ENCODE measurements at places on chromosomes 1 and 21.

- DNase-seq: no peak
Observed at GRCh38 chr1:74534241-74534640, 21.8 kb upstream of the LRRC53 start.

DNA sequence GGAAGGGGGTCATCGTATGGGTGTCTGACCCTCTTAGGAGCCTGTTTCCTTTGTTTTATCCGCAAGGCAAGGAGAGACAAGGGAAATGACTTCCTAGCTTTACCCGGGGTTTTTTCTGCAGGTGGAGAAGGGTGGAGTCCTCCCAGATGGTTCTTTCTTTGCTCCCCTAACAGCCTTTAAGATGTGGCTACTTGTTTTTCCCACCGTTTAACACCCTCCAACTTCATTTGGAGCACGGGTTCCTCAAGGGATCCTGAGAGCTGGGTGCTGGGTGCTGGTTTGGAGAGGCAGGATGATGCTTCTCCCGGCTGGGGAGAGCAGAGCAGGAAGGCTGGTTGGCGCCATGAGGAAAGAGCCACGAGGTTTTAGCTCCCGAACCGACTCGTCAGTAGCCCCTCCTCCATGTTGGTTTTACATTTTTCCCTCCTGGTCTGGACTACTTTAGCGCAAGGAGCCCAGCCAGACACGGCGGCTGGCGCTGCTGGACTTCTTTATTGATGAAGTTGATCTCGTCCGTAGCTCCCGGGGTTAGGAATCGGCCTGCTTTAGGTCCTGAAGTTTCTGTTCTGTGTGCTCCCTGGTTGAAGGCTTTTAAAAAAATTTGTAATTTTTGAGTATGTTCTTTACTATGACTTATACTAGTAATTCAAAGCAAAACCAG is 1.4 kb downstream of the UCK2 start:
- DNase-seq: peak; percentile 63

GRCh38 chr1:202880062-202880461 is 8.9 kb downstream of the RABIF start:
- no peak for DNase-seq

DNA sequence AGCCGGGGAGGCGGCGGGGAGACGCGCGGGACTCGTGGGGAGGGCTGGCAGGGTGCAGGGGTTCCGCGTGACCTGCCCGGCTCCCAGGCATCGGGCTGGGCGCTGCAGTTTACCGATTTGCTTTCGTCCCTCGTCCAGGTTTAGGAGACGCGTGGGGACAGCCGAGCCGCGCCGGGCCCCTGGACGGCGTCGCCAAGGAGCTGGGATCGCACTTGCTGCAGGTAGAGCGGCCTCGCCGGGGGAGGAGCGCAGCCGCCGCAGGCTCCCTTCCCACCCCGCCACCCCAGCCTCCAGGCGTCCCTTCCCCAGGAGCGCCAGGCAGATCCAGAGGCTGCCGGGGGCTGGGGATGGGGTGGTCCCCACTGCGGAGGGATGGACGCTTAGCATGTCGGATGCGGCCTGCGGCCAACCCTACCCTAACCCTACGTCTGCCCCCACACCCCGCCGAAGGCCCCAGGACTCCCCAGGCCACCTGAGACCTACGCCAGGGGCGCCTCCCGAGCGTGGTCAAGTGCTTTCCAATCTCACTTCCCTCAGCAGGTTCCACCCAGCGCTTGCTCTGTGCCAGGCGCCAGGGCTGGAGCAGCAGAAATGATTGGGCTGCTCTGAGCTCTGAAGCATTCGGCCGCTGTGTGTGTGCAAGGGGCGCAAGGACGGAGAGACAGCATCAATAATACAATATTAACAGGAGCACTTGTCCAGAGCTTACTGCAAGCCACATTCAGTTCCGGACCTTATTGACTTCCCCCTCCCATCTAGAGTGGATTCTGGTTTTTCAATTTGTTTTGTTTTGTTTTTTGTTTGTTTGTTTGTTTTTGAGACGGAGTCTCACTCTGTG is 10.3 kb downstream of the SIM2 start:
- DNase-seq: no peak

GRCh38 chr1:40183055-40183710 is 22.0 kb downstream of the RLF start:
- DNase-seq: peak; percentile 36

DNA sequence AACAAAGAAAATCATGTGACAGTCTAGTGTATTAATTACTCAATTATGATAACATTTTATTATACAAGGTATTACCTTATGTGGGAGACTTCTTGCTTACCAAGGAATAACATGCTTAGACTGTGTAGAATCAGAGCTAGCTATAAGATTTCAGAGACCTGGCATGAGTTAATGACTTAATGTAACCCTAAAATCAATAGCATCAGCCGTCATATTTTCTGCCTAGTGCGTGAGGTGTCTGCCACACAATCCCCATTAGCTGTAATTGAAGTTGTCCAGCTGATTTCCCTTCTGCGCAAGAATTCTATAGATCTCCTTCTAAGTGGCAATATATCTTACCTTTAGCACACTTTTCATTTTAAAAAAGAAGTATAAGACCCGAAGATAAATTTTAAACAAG is 28.8 kb downstream of the CHODL start:
- no peak for DNase-seq

- DNase-seq: no peak
Observed at GRCh38 chr1:37021502-37021901, 12.8 kb downstream of the GRIK3 start.

DNA sequence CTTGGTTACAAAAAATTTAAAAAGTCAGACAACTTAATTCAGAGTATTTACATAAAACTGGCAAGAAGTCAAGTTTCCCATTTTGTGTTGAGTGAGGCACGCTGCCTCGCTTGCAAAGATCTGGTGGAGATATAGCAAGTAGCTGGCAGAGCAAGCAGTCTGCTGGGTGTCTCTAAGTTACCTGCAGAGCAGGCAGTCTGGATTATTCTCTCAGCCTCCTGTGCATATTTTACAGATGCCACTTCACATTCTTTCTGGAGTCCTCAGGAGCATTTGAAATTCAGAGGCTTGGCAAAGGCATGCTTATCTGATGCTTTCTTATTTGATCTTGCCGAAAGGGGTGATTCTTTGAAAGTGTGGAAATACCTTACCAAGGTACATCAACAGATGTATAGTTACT is 640.4 kb upstream of the ADGRL4 start:
- no peak for DNase-seq

GRCh38 chr1:78370356-78370755 is 120.4 kb upstream of the PTGFR start:
- DNase-seq: no peak

DNA sequence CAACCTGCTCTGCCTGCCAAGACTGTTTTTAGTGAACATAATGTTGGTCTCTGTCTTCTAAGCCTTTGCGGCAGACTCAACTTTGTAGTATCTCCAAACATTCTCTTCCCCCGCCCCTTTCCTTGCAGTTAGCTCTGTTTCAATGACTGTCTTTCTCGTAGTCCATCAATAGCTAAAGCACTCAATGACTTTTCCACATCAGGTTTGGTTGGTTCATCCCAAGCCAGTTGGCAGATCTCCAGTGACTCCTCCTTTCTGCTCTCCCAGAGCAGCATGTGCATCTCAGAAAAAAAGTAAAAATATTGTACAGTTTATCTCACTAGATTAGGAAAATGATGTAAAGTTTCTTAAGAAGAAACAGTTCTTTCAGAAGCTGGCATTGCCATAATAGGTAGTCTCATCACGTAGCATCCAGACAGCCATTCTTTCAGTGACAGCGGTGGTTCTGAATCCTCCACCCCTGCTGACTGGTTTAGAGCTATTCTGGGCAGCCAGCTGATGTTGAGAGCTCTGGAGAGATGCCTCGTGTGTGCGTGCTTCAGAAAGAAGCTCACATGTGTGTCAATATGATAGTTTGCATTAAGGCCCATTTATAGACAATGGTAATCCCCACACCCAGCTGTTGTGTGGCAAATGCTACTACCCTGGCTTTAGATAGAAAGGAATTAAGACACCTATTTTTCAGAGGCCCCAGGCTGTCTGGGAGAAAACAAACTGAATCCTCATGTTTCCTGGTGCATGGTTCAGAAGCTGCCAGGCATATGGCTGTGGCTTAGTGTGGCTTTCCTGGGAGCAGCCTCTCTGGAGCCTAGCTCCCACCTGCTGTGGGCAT is 53.2 kb downstream of the CNN3 start:
- no peak for DNase-seq

DNA sequence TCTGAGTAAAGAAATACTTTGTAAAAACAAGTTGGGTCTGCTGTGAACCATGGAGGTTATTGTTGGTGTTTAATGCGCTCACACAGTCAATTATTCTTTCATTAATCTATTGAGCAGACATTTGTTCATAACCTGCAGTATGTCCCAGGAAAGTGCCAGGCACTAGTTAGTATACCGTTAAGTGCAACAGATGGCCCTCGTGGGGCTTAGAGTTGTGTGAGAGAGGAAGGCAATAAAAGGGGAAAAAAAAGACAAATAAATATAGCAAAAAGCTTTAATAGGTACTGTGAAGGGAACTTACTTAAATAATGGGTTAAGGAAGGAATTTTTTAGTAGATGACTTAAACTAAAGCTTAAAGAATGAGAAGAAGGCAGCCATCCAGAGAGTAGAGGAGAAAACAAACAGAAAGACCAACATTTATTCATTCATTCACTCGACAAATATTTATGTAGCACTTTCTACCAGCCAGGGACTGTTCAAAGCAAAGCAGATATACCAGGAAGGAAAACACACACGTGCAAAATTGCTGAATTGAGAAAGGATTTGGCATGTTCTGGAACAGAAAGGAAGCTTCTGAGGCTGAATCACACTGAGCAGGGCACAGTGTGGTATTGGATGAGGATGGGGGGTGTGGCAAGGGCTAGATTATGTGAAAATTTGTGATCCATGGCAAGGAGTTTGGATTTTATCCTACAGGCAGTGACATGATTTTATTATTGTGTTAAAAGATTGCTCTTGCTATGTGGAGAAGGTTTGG is 296.1 kb upstream of the SGIP1 start:
- no peak for DNase-seq

DNA sequence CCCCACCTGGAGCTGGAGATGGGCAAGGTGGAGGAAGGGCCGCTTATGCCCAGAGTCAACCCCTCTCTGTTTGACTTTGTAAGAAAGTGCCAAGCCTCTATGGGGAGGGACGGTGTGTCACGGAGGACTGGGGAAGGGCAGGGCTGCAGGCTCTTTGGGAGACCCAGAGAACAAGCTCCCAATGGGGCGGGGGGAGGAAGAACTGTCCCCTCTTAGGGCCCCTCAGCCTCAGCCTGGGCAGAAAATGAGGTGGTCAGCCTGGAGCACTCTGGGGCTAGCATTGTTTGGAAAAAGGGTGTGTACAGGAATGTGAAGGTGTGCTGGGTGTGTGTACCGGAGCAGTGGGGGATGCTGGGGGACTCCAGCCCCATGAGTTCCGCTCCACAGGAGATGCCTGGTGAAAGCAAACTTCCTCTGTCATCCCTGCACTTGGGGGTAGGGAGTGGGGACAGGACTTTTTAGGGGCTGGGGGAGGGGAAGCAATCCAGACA is 1.2 kb upstream of the INAVA start:
- no peak for DNase-seq

- DNase-seq: no peak
Observed at GRCh38 chr1:42316292-42316691, 18.7 kb downstream of the FOXJ3 start.

Data from GDM1 (cell line).